ENCODE measurements at places on chromosomes 1 and 21. TPM values are rescaled to one million over a fixed set of nuclear protein-coding genes. Genes with fewer than 3 reads are reported as not detected.

GRCh38 chr1:31776516-31776915 is 12.4 kb upstream of the ADGRB2 start:
- no peak for DNase-seq

GRCh38 chr1:51299185-51299885 is 31.0 kb downstream of the TTC39A start:
- no peak for DNase-seq

The TDRD10 gene
- total RNA-seq = not detected

The NUF2 gene
- 54.2 TPM for total RNA-seq

DNA sequence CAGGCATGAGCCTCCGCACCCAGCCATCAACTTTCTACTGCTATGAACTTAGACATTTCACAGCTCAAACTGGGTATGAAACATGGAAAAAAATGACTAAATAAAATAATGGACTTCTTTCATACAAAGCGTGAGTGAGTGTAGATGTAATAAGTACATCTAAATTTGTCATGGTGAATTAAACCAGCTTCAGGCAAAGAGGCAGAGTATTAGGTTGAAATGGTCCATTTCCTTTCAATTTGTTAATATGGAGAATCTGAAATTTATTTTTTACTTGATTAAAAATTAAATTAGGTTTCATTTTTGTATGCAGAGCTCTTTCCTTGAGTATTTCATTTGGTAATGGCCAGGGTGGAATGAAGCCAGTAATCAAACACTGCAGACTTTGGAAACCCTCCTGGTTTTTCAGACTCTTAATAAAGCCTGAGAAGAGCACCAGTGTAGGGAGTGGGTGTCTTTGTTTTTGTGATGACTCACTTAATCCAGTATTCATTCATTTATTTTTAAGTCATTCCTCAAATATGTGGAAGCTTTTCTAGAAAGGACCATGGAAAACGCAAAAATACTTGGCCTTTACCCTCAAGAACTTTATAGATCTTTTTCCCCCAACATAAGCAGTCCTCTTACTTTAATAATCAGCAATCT is 49.2 kb downstream of the ALG14 start:
- peak; percentile 80 for DNase-seq

GRCh38 chr1:224632921-224633321 is 16.8 kb downstream of the CNIH3 start:
- DNase-seq = peak; percentile 54

DNA sequence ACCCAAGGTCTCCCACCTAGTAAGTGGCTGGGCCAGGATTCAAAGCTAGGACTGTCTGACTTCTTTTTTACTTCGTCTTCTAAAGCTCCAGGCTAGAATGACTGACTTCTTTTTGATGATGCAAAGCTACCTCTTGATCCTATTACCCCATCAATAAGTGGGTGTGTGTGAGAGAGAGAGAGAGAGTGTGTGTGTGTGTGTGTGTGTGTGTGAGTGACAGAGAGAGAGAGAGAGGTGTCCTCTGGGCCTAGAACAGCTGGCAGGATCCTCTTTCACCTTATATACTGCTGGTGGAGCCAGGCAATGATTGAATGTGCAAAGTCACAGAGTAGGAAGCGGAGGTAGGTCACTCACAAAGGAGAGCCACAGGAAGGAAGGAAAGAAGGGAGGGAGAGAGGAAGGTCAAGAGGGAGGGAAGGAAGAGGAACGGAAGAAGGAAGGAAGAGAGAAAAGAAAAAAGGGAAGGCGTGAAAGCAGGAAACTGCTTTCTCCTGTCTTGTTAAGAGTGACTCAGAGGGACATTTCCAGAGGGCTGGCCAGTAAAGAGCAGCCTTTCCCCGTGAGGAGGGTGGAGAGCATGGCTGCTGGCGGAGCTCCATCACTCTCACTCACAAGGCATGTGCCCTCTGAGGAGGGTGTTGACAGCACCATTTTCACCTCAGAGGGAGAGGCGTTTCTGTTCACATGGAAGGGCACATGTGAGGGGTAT is 68.9 kb downstream of the CDC7 start:
- peak; percentile 85 for DNase-seq

The CELA3A gene
- not detected for total RNA-seq

GRCh38 chr1:8571200-8571984 is 246.0 kb downstream of the RERE start:
- no peak for DNase-seq

GRCh38 chr1:35835398-35835797 is 27.6 kb downstream of the AGO4 start:
- no peak for DNase-seq

The FMOD gene
- total RNA-seq = not detected

GRCh38 chr21:44408226-44408625 is 47.1 kb upstream of the LRRC3 start:
- DNase-seq = no peak

DNA sequence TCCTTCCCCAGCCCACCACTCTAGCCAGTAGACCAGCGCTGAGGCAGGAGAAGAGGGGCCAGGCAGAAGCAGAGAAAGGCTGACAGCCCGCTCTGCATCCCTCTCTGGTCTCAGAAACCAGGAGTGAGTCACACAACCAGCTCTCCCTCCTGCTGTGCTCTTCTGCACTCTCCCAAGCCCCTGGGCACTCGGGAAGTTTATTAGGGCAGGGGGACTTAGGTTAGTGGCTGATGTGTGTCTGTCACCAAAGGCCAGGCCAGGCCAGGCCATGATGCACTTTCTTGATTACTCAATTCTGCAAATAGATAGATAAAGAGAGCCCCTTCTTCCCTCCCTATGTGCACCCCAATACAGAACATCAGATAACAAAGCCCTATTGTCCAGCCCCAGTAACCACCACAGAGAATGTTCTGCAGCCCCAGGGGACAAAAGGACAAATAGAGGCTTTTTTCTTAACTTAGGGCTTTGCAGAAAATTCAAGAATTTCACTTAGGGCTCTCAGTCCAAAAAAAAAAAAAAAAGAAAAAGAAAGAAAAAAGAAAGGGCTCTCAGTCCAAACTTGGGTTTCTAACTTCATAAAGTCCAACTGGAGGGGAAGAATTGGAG is 52.9 kb upstream of the CNTN2 start:
- peak; percentile 61 for DNase-seq

GRCh38 chr1:156359973-156360372 is 9.0 kb upstream of the RHBG start:
- no peak for DNase-seq

DNA sequence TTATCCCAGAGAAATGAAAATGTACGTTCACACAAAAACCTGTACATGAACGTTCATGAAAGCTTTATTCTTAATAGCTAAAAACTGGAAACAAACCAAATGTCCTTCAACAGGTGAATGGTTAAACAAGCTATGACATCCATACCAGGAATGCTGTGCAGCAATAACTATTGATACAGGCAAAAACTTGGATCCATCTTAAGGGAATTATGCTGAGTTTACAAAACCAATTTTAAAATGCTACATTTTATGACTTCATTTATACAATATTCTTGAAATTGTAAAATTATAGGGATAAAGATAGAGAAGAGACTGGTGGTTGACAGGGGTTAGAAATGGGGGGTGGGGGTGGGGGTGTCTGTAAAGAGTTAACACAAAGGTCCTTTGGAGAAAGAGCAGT is 280.3 kb downstream of the TGFB2 start:
- no peak for DNase-seq

DNA sequence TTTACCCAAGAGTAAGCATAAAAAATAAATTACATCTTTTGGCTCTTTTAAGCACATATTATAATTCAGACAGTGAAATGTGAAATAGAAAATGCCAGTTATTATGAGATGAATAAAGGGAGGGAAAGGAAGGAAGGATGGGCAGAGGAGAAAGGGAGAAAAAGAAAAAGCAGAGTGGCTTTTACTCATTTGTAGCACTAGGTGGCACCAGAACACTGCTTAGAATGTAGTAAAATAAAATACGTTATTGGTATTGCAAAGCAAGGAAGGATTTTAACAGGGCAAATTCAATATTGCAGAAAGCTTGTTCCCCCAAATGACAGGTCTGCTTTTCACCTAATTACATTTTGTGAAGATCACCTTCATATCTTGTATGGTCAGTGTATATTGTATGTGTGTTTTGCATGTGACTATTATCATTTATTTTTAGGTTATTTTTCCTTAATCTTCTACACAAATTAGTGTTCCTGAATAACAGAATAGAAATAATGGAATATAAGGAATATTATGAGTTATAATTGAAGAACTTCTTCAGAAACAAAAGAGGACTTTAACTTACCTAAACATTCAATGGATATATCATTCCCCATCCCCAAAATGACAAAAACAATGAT is 9.1 kb upstream of the PCNX2 start:
- peak; percentile 29 for DNase-seq

DNA sequence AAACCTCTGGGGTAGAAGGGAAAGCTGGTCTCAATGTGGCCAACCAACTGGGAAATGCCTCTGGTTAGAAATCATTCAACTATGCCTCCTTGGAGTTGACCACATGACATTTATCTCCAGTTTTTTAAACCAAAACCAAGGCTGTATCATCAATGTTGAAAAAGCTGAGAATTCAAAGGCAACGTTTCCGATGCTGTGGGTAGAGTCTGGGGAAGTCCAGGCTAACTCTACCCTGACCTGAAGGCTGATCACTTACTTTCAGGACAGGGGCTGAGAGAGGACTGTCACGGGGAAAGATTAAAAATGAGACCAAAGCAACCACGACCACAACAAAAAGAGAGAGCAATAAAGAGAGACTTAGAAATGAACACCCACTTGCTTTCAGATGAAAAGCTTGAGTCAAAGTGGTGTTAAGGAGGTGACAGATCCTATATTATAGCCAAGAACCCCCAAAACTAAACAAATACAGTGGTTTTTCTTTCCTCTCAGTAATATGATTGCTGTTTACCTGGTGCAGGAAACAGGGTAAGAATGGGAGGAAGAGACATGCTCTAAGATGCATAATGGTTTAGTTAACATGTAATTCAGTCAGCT is 90.8 kb upstream of the TNFSF4 start:
- DNase-seq = no peak

DNA sequence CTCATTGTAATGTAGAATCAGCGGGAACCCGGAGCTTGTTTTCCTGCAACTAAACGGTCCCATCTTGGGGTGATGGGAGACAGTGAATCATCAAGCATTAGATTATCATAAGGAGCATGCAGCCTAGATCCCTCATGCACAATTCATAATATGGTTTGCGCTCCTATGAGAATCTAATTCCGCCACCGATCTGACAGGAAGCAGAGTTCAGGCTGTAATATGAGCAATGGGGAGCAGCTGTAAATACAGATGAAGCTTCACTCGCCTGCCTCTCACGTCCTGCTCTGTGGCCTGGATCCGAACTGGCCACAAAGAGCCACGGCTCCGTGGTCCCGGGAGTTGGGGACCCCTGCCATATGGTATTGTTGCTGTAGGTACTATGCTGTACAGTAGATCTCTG is 1.6 kb downstream of the IFI44 start:
- DNase-seq = no peak

- DNase-seq = no peak
These were observed 89.5 kb upstream of the HIVEP3 start for GRCh38 chr1:42008264-42008663.

GRCh38 chr1:29306471-29307140 is 70.3 kb downstream of the PTPRU start:
- no peak for DNase-seq

The SLC45A1 gene
- total RNA-seq = not detected

DNA sequence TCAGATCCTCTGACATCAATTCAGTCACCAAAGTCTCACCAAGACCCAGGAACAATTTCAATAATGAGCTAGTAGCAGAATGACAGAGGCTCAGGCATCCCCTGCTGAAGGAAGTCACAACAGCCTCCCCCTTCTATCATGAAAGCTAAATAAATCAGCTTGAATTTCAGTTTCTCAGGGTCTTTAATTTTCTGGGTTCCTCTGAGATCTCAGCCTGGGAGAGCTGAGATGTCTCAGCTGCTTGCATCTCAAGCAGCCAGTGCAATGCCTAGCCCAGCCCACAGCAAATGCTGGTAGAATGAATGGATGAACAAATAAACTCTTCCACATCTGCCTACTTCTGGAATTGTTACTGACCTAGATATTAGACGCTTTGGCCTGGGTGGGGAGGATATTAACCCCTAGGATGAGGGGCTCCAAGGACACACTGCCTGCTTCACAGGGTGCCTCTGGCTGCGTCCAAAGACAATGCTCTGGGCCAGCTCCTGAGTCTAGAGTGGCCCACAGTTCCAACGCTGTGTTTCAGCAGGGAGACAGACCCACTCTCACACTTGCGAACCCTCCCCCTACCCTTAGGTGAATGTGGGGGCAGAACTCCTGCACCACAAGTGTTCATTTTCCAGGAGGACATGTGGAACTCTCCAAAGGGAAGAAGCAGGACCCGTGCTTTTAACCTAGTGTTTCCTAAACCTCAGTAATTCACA is 11.2 kb upstream of the LORICRIN start:
- DNase-seq = no peak

GRCh38 chr1:156814571-156815260 is 1.9 kb downstream of the SH2D2A start:
- DNase-seq = peak; percentile 62

The TGFB2 gene
- 2.4 TPM for total RNA-seq

- DNase-seq = peak; percentile 52
These were observed 159.1 kb downstream of the CHRM3 start for GRCh38 chr1:239545466-239545865.

All from HT1080 (cell line).